NCI-H1417 (cell line): ENCODE measurements at places on chromosomes 1 and 21.

- no peak for DNase-seq
Measured at GRCh38 chr21:42676808-42677207, 23.4 kb downstream of the PDE9A start.

GRCh38 chr1:115648717-115649691, 7.2 kb downstream of the VANGL1 start:
- no peak for DNase-seq

- no peak for DNase-seq
Measured at GRCh38 chr1:112344754-112345423, 51.1 kb upstream of the CTTNBP2NL start.

DNA sequence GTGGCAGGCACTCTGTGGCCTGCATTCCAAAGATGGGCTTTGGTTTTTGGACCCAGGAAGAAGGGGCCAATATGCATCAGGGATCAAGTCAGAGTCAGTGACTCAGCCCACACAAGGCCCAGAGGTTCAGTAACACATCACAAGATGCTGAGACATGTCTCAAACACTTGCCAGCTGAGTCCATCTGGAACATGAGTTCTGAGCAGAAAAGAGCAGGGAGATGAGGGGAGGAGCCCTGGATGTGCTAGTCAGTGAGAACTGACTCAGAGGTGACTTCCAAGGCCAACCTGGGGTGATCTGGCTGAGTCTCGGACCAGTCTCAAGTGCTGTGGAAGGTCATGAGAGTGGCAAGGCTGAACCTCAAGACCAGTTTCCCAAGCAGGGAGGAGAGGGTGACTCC, 150.1 kb downstream of the CDC7 start:
- no peak for DNase-seq

DNA sequence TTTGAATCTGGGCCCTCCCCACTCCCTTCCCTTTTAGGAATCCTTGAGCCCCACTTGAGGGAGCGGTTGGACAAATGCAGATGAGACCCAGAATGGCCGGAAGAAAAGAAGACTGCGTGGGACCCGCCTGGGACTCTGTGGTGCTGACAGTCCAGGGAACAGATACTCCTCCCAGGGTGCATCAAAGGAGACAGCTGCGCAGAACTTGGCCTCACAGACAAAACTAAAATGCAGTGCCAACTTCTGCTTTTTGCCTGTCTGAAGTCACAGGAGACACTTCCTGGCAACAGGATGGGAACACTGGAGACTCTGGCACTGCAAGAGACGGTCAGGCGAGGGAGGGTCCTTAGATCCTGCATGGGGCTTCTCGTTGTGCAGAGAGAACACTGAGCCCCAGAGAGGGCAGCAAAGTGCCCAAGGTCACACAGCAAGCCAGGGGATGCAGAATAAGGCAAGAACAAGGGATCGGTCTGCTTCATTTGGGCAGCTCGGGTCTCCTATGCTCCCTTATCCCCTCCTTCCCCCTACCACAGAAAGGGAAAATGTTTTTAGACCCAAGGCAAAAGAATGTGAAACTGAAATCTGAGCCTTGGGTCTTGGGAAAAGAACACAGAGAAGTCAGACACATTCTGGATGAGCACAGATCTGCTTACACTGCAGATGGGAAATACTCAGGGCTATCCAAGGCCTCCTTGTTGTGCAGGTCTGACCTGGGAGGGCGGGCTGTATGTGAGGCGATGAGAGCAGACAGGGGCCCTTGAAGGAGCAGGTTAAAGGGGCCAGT, 182.4 kb downstream of the TRABD2B start:
- no peak for DNase-seq

- DNase-seq, result no peak
Measured at GRCh38 chr1:201384406-201384782, 6.9 kb upstream of the TNNT2 start.

DNA sequence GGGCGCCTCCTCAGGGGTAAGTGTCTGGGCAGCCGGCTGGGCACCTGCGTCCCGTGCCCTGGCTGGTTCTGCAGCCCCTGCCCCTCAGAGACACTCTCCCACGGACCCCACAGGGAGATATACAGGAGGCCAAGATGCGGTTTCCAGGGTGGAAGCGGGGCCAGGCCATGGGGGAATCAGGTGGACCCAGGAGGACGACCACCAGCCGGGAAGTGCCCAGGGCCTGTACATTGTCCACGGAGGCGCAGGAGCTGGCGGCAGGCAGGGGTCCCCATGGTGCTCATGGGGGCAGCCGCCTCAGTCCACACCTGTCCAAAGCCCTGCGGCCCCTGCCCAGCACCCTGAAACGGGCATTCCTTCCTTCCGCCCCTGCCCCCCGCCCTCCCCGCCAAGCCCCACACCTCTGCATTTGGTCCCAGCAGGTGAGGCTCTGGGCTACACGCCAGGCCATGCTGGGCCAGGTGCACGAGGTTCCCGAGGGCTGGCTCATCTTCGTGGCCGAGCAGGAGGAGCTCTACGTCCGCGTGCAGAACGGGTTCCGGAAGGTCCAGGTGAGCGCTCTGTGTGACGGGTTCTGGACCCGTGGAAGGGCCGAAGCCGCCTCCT, 36.7 kb downstream of the SLC19A1 start:
- peak; percentile 67 for DNase-seq

GRCh38 chr1:243686159-243686558, 163.9 kb downstream of the AKT3 start:
- DNase-seq, result no peak

DNA sequence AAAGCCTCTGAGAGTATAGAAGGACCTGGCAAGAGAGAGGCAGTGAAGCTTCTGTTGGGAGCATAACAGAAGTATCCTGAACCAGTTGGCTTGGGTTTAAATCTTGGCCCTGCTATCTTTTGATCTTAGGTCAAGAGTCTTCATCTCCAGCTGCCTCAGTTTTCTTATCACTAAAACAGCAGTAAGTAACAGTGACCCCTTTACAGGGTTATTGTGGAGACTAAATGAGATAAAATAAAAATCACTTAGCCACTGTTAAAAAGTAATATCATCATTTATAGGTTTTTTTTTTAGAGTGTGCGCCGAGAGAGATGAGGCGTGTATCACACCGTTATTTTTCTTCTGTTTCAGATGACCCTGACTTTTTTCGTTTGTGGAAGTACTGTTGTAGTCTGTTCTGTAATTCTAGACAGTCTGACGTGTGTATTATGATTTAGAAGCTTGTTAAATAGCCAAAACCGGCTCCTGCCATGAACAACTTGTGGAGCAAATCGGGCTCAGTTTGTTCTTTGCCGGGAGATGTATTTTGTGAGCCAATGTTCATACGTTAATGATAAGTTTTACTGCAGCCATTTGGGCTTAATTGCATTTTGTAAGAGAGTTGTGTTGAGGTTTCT, 1.1 kb downstream of the THRAP3 start:
- DNase-seq, result no peak

DNA sequence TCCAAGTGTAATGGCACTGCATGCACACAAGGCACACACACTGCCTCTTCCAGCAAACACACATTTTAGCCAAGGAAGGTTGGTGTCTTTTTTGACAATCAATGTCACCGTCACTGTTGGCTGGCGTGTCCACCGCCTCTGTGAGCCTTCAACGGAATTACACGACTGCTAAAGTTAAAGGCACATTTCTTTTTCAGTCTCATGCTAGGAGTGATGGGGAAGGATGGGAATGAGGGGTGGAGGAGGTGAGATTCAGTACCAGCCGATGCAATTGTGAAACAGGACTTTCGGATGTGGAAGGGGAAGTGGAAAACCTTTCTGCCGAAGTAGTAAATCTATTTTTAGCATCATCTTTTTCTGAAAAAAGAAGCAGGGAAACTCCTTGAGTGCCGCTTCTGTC, 1.4 kb downstream of the ELAVL4 start:
- DNase-seq, result peak; percentile 66
